ENCODE measurements at places on chromosomes 7 and 10.

GRCh38 chr7:16063716-16064675, 357.3 kb downstream of the CRPPA start:
- no peak for DNase-seq

DNA sequence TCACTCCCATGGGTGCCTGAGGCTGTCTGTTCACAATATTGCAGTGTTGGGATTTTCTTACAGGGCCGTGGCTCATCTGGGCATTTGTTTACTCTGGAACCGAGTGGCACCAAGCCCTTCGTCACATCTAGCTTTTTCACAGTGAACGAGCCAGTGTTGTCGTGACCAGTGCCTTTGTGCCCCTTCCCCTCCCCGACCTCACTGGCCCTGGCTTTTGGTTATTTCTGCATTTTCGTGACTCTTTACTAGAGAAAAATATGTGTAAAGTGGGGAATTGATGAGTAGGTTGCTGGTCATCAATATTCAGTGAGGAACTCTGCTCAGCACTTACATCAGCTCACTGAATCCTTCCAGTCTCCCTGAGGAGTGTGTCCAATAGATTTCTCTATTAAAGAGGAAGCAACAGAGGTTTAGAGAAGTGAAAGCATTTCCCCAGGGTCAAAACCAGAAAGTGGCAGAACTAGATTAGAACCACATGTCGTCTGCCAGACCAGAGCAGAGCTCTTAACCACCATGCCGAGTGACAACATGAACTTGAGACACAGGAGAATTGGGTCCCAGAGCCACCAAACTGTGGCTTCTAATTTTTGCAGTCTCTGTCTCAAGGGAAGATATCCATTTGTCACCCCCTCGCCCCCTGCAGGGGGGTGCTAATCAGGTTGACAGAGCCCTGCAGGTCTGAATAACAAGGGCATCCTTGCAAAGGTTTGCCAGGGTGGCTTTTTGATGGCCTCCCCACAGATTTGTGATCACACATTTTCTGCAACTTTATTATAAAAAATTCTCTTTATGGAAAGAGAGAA, 125.3 kb downstream of the CHN2 start:
- no peak for DNase-seq

GRCh38 chr7:22173685-22174573, 183.0 kb downstream of the RAPGEF5 start:
- no peak for DNase-seq

GRCh38 chr7:42053834-42054233, 183.2 kb downstream of the GLI3 start:
- DNase-seq: no peak

DNA sequence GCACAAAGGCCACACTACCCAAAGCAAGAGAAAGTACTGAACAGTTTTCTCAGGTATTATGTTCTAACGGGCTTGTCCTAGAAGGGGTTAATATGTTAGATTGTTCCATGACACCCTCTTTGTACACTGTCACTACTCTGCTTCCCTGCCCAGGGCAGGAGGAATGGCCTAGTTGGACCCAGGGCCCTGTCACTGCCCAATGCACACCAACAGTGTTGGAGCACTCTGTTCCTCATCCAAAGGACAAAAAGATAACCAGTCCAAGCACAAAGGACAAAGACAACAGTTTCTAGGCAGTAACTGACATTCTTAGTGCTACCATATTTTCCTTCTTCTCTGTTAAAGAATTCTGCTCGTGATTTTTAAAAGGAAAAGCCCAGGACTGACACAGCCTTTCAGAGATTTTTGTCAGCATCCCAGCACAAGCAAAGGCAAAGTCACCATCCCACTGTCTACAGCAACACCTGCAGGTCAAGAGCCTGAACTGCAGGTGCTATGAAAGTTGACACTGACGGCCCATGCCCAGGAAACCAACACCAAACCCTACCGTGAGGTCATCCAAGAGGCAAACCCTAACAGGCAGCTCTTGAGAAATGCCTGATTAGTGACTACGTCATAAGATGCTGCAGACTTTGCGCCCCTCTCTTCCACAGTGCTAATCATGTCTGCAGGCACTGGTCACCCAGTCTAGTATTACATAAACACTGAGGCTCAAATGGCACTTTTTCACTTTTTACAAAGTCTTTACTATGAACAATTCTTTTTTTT, 13.2 kb downstream of the NUDCD3 start:
- DNase-seq: no peak

GRCh38 chr7:97015756-97016380, 8.8 kb downstream of the DLX5 start:
- DNase-seq: no peak

- no peak for DNase-seq
Observed at GRCh38 chr10:44386546-44387052, 1.7 kb upstream of the CXCL12 start.

DNA sequence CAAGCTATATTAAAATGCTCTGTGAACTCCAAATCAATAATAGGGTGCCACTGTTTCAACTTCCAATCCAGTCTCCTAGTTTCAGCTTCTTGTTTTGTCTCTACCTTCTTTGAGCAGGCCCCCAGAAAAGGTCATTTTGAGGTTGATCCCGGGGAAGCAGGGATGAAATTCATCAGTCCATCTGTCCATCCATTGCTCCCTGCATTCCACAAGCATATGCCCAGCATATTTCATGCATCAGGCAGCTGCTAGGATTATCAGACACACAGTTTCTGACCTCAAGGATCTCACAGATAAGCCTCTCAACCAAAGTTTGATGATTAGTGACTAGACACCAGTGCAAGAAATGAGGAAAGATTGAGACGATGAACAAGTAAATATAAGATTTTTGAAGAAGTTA, 186.6 kb upstream of the PDE1C start:
- no peak for DNase-seq
